ENCODE measurements at places on chromosomes 5 and 9.

GRCh38 chr9:134175808-134176598 is 11.6 kb upstream of the RNU6ATAC start:
- no peak for DNase-seq

DNA sequence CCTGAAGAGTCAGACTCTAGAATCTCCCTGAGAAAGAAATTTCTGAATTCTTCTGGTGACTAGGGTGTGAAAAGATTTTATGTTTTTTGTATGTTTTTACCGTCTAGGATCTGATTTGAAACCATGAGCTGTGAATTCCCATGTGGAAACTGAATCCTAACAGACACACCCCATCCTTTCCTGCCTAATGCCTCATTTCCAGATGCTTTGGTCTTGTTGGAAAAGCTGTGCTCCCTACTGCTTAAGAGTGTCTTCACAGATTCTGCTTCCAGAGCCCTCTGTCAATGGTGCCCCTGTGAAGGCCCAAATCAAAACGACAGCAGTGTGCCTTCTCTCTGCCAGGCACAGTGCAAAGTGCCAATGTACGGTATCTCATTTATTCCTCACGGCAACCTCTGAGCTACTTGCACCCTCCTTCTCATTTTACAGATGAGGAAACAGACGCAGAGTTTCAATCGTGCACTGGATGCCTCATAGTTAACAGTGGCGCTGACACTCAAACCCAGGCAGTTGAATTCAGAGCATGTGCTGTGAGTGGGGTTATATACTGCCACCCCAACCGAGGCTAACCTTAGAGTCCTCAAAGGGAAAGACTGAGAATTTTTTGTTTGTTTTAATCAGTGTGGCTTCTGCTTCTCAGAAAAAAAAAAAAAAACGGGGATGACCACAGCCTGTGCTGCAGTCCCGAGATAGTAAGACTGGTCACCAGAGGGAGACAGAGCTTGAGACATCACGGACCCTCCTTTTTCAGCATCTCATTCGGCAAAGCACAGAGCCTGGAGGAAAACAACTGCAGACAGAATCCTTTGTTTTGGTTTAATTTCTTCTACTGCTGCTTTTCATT is 188.4 kb downstream of the SNCAIP start:
- DNase-seq, result peak; percentile 2

DNA sequence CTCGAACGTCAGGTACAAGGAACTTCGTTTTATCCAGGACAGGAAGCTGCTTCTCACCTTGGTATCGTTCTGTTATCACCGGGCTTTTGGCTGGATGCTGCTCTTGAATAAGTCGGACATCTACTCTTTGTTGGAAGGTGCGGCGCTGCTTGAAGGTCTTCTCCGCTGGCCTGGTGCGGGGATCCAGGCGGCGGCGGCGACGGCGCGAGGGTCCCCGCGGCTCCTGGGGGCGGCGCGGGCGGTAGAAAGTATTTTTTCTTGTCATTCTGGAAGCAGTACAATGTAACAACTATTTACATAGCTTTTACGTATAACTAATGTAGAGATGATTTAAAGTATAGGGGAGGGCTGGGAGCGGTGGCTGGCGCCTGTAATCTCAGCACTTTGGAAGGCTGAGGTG is 52.3 kb downstream of the ACER2 start:
- DNase-seq, result no peak

- DNase-seq, result no peak
These were observed 364.6 kb upstream of the PTGER4 start for GRCh38 chr5:40315126-40315525.

GRCh38 chr5:16497546-16497945 is 31.9 kb upstream of the ZNF622 start:
- no peak for DNase-seq

DNA sequence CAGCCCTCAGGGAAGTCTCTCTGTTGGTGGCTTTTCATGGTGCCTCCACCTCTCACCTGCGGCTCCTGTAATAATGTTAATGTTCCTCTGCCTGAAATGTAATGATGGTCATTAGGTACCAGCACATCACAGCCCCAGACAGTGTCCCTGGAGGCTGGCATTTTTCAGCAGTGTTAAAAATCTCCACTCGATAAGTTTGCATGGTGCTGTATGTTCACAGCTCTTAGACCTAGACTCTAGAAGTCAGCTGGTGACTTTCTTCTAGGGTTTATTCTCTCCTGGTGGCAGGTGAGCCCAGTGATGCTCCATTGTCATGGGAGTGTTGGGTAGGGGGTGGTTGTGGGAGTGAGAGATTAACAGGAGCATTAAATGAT is 53.1 kb downstream of the GPR107 start:
- no peak for DNase-seq

DNA sequence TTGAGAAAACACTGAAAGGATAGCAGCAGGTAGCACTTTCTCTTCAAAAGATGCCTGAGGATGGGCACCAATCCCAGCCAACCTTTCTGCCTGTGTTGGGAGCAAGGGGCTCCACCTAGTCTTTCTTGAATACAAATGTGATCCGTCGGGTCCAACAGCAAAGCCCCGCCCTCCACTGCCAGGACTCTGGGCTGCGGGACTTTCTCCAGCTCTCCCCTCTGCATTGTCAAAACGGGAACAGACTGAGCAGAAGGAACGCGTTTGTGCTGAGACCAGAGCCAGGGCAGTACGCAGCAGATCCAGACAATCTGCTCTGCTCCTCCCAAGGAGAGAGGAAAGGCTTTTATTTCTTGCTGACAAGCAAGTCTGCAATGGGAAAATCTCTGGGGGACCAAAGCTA is 139.7 kb downstream of the SEC61B start:
- DNase-seq, result no peak

- no peak for DNase-seq
These were observed 77.0 kb upstream of the ZFAND5 start for GRCh38 chr9:72441848-72442607.

- DNase-seq, result no peak
These were observed 321.0 kb downstream of the AGTPBP1 start for GRCh38 chr9:85420750-85421149.

- no peak for DNase-seq
These were observed 413.2 kb downstream of the CETN3 start for GRCh38 chr5:89996335-89996734.
